Stimulated activated CD4-positive, alpha-beta T cell treated with anti-CD3 and anti-CD28 coated beads, Interleukin-2, amount 100 ng/mL, for 48 hours (primary cell): ENCODE measurements at places on chromosomes 3 and 15.
A peak's percentile ranks its signal among the peaks of the same experiment; 100 is the strongest.

- no peak for DNase-seq
Measured at GRCh38 chr15:30956216-30957124, 35.0 kb downstream of the MTMR10 start.

DNA sequence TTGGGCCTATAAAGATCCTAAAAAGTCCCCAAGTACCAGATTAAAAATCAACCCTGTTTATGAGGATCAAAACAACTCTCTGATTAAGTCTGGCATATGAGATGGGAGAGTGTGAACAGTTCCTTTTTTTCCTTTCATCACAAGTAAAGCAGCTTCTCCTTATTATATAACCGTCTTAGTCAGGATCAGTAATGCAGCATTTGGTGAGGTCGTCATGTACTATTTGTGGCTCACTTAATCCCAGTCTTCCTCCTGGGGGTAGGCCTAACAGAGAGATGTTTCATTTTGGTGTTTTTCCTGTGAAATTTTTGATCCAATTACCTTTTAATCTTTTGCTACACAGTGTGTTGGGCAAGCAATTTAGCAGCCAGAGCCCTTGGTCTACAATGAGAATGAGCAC lies 333.1 kb upstream of the KCNMB2 start:
- no peak for DNase-seq

- DNase-seq = no peak
Measured at GRCh38 chr15:58704155-58704865, 45.2 kb downstream of the ADAM10 start.

GRCh38 chr15:70054366-70054765 lies 43.4 kb downstream of the TLE3 start:
- DNase-seq = no peak

GRCh38 chr3:134473868-134474546 lies 11.8 kb downstream of the ANAPC13 start:
- DNase-seq = peak; percentile 83

GRCh38 chr3:197309528-197310361 lies 11.3 kb upstream of the DLG1 start:
- DNase-seq = no peak
